ENCODE measurements at places on chromosomes 7 and 10.

GRCh38 chr7:27933671-27934565, 194.0 kb downstream of the TAX1BP1 start:
- no peak for DNase-seq

DNA sequence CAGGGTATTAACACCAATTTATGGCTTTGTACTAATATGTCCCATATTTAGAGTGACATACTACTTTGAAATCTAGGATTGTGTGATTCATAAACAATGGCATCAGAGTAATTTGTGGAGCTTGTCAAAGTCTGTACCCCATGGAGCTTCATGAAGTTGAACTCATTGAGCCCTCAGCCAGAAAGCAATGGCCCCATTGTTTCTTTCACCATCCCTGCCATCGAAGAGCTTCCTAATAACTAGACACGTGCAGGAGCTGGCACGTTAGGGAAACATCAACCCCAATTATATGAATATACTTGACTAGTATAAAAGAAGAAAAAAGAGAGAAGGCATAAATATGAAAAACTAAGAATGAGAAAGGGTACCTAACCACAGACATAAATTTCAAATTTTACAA, 206.6 kb downstream of the CXCL12 start:
- no peak for DNase-seq

DNA sequence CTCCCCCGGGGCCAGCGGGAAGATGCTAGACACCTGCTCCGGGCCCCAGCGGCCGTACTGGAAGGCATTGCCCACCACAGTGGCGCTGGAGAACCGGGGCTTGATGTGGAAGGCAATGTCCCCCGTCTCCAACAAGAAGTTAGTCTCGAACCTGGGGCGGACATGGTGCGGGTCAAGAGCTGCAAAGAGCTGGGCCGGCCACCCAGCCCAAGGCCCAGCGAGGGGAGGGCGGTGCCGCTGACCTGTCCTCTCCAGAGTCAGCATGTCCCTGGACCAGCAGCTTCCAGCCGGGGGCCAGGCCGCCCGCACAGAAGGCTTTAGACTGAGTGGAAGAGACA, 551 bp downstream of the GRIFIN start:
- no peak for DNase-seq

GRCh38 chr10:93468461-93469213, 13.5 kb downstream of the MYOF start:
- DNase-seq: no peak

- no peak for DNase-seq
These were observed 96.7 kb upstream of the IKZF1 start for GRCh38 chr7:50207686-50208255.

DNA sequence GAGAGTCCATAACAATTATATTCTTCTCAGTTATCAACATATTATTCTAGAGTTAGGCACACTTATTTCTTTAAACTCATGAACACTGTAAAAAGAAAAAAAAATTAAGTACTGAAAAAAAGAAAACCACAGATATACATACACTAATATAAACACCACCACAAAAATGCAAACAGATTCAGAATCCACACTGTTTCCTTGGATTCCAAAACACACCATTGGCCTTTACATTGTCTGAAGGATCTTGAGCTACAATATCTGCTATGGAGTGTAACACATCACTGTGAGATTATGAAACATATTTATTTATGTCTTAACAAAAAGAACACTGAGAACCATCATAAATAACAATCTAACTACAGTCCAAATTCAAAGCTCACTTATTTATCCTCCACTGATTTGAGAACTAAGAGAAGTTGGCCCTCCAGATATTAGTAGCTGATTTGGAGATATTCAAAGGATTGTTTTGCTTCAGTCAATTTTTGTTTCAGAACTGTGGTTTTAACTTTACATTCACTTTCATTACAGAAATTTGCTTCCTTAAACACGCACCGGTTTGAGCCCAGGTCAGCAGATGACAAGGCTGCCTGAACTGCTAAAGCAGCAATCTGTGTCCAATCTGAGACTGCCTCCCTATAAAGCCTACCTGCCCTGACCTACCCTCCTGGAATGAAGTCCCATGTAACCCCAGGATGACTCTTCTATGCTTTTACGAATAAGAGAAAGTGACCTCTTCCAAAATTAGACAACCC, 47.0 kb upstream of the CDK1 start:
- no peak for DNase-seq

- DNase-seq: no peak
These were observed 42.4 kb downstream of the PLXNA4 start for GRCh38 chr7:132533916-132534315.

DNA sequence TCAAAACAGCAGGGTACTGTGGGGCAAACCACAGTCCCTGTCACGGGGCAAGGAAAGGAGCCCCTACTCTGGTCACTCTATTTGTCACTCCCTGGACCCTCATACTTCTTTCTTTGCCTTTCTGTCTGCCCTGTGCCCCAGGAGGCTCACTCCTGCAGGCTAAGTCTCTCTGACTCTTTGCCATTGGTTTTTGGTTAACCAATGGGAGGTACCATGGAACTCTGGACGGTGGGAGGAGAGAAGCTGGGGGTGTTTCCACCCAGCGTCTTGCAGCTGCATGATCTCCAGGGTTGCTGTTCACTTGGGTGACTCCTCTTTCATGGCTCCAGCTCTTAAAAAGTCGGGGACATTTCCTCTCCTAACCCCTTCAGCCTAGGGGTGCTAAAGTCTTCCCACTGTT, 15.4 kb upstream of the EIF5AL1 start:
- no peak for DNase-seq

DNA sequence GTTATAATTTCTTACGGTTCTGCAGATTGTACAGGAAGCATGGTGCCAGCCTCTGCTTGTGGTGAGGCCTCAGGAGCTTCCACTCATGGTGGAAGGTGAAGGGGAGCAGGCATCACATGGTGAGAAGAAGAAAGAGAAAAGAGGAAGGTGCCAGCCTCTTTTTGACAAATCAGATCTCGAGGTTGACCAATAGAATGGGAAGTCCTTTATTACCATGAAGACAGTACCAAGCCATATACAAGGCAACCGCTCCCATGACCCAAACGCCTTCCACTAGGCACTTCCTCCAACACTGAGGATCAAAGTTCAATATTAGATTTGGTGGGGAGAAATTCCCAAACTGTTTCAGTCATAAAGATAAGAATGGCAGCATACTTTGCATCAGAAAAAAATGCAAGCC, 502.8 kb downstream of the GLRX3 start:
- no peak for DNase-seq

DNA sequence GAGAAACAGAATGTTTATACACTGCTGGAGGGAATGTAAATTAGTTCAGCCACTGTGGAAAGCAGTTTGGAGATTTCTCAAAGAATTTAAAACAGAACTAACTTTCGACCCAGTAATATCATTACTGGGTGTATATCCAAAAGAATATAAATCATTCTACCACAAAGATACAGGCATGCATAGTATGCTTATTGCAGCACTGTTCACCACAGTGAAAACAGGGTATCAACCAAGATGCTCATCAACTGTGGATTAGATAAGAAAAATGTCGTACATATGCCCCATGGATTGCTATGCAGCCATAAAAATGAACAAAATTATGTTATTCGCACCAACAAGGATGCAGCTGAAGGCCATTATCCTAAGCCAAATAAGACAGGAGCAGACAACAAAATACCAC, 343.1 kb upstream of the KCND2 start:
- no peak for DNase-seq

GRCh38 chr7:135715673-135716072, 12.3 kb downstream of the SLC13A4 start:
- DNase-seq: no peak

DNA sequence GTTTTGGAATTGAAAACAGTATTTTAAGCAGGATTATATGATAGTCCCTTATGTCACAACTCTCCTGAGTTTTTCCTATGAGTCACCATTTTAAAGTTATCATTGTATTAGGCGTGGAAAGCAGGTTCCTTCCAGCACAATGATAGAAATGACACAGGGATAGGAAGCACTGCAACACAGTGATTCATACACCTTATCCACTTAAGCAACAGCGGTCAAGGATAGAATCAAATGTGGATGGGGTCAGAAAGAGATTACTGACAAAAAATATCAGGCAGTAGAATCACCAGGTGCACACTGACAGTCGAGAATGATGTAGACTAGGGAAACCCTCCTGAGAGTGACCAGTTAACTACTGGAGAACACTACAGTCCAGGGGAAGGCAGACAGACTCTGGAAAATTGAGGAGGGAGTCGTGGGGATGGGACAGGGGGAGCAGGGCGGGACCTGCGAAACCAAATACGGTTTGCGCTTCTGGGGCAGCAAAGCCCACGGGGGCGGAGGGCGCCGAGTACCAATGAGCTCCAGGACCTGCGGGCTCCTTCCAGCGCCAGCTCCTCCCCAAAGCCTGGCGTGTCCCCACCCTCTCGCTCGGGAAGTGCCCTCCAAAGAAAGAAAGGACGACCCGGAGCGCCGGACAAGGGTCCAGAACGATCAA, 479 bp downstream of the PNPLA8 start:
- no peak for DNase-seq

DNA sequence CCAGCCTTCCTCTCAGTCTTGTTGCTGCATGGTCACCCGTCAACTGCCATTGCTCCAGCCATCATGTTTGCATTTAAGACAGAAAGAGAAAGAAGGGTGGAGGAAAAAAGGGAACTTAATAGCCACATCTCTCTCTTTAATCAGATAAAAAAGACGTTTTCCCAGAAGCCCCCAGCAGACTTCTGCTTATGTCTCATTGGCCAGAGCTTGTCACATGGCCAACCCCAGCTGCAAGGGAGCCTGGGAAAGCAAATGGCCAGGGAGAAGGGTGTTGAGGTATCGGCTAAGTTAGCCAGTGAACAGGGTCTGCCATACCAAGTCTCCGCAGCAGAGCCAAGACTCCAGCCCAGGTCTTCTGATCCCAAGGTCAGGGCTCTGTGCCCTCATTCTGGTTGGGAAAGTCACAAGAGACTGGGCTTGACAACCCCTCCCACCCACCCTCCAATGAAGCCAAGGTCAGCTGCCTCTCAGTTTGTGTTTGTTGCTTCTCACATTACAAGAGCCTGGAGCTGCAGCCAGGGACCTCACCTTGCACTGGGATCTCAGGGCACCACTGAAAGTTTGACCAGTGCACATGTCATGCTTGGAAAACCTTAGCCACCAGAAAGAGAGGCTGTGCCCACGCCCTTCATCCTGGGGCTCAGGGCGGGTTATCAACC, 80.3 kb upstream of the LYZL2 start:
- no peak for DNase-seq

DNA sequence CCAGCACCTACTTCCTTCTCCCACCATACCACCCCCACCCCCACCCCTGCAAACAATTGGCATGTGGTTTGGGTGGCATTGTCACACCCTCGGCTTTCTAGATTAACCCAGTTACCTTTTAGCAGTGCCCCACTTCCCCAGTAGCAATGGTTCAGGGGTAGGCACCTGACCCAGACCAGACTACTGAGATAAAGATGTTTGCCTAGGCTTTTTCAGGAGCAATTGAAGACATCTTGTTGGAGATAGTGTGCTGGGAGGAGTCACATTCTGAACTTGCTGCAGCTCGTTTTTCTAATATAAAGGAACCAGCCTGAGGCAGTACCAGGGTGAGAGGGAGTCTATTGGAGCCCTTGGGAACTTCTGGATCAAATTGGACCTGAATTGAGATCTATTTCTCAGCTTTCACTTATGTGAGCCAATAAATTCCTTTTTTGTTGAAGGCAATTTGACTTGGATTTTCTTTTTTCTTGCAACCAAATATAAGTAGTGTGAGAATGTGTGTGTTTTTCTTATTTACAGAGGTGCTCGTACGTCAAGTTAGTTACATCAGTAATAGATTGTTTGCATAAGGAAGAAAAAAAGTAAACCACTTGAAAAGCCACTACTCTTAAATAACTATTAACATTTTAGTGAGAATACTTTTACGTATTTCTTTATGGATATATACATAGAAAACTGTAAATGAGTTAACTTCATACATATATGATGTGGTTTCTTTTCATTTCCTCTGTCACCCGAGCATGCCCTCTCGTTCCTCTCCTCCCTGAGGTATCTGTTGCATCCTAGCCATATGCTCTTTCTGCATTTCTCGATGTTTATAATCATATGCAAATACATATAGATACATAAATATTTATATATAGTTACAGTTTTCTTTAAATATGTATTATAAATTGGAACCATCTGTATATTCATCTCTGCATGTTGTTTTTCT, 38.0 kb downstream of the RAB18 start:
- DNase-seq: no peak

GRCh38 chr7:99679400-99680191, at the start of gene CYP3A5:
TSS of gene CYP3A5 (minus strand) at chr7:99679996. CDS start at chr7:99679896, 100 bp downstream.
- DNase-seq: no peak

DNA sequence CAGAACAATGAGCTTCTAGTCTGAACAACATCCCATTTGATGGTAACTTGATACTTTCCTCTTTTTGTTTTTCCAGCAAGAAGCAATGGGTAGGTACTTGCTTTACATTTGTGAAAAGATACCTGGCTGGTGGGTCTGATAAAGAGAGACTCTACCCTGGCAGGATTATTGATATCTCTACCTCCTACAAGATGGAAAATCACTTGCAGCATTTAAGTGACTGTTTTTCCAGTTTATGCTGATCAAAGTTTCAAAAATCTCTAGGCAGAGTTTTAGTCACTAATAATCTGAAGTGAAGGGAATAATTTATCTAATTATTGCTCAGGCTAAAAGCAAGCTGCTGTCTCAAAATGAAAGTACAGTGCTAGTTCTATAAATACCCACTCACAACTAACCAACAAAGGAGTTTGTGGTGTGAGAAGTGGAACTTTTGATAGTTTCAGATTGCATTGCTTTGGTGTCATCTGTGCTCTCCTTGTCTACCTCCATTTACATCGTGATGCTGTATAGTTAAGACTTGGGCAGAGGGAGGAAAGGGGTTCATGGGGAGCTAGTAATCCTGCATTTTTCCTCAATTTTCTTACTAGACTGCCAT, 86.0 kb upstream of the ANKRD1 start:
- DNase-seq: no peak

GRCh38 chr10:86900955-86901354, 56.5 kb downstream of the MMRN2 start:
- no peak for DNase-seq

DNA sequence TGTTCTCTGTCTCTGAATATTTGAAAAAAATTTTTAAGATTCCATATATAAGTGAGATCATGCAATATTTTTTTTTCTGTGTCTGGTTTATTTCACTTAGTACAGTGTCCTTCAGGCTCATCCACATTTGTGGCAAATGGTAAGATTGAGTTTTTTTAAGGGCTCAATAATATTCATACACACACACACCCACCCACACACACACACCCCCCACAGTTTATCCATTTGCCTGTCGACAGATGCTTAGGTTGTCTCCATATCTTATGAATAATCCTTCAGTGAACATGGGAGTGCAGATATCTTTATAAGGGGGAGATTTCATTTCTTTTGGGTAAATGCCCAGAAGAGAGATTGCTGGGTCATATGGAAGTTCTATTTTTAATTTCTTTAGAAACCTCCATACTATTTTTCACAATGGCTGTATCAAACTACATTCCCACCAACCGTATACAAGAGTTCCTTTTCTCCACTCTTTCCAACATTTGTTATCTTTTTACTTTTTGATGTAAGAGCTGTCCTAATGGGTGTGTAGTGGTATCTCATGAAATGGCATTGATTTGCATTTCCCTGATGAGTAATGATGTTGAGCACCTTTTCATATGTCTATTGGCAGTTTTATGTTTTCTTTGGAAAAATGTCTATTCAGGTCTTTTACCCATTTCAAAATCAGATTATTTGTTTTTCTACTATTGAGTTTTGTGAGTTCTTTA, 35.0 kb downstream of the AUTS2 start:
- no peak for DNase-seq

Data from esophagus squamous epithelium (tissue), 5 donors.